Epithelial cell of esophagus (primary cell): ENCODE measurements at places on chromosomes 13 and 19.
A peak's percentile ranks its signal among the peaks of the same experiment; 100 is the strongest.

GRCh38 chr19:30116984-30117555 is 175.0 kb downstream of the URI1 start:
- no peak for DNase-seq

DNA sequence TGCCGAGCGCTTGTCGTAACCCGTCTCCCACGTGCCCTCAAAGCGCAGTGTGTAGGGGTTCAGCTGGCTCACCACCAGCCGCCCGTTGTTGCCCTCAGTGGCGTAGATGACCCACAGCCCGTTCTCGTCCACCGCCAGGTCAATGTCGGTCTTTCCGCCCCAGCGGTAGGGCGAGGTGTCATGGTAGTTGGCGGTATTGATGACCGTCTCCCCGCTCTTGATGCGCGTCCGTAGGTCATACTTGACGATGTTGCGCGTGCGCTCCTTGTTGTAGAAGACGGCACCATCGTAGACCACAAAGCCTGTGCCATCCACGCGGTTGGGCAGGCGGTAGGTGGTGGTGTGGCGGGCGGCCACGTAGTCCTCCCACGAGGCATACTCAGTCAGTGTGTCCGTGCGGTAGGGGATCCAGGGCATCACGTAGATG is 26.5 kb upstream of the ASF1B start:
- DNase-seq: no peak

DNA sequence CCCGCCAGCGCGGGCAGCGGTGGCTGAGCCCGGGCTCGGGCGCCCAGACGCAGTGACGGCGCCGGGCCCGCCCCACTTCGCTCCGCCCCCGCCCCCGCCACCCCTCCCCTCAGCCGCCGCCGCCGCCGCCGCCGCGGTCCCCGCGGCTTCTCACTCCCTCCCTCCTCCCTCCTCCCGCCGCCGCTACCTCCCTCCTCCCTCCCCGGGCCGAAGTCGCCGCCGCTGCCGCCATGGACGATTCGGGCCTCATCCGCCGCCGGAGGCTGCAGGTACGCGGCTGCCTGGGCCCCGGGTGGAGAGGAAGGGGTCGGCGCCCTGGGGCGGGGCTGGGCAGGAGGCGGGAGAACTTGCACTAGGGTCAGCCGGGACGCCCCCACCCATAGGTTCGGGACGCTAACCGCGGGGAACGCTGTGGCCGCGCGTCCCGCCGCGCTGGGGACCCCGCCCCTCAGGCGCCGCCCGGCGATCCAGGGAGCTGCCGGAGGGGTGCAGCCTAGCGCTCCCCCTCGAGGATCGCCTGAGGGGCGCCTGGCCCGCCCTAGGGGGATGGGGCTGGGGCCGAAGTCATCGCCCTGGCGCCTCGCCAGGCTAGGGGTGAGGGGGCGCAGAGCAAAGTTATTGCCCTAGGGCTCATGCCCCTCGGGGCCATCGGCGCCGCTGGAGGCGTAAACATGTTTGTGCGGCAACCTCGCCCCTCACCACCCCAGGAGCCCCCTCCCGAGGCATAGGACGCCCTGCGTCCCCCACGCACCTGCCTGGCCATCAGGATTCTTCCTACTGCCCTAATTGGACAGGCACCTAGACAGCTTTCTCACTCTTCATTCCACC is 427 bp downstream of the RTBDN start:
- DNase-seq: peak; percentile 36

DNA sequence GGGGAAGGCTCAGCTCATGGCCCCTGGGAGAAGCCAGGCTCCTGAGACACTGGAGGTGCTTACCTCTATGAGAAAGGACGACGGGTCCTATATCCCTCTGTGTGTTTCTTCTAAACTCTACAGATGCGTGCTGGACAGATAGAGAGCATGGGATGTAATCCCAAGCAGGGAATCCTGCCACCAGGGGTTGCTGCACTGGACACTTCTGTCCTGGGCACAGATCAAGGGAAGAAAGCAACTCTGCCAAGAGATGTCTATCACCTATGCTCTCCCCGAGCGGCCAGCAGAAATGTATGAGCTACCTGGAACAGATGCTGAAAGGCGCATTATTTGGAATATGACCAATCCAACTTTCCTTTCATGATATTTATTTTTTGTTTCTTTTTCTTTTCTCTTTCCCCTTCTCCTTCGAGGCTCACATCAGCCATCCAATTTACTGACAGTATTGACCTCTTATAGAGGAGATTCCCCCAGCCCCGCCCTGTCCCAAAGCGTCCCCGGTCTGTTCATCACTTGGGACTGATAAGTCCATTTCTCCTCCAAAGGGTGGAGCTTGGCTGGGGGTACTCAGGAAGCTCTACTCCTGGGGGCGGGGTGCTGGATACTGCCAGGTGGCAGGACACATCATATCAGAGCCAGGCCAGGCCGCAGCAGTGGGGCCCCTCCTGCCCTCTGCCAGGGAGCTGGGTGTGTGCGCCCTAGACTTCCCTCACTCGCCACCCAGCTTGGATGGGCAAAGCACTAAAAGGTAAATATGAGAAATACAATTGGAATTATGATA is 34.2 kb downstream of the TSHZ3 start:
- DNase-seq: no peak

DNA sequence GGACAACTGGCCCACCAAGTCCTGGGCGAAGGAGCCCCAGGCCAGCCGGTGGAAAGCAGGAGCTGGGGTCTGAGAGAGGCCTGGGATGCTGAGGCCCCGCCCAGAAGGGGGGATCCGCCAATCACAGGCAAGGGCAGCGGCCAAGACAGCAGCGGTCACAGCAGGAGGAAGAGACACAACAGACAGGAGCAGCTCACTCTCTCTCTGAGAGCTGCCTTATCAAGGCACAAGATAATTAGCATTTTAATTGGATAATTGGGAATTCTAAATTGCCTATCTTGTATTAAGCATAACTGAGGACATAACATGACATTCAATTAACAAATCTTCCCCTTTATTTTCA is 46.2 kb downstream of the CEBPG start:
- no peak for DNase-seq

DNA sequence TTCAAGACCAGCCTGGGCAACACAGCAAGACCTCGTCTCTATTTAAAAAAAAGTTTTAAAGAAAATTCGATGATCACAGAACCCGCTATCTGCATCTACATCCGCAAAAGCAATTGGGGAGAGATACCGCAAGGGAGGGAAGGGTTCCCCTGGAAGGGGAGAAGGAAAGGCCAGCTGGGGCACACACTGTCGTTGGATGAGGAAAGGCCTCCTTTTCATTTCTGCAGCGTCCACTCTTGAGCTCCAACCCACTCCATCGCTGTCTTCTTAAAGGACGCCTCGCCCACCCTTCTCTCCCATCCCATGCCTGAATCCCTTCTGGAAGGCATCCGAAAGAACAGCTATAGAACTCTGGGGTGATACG is 3.2 kb upstream of the PRKCG start:
- DNase-seq: no peak

DNA sequence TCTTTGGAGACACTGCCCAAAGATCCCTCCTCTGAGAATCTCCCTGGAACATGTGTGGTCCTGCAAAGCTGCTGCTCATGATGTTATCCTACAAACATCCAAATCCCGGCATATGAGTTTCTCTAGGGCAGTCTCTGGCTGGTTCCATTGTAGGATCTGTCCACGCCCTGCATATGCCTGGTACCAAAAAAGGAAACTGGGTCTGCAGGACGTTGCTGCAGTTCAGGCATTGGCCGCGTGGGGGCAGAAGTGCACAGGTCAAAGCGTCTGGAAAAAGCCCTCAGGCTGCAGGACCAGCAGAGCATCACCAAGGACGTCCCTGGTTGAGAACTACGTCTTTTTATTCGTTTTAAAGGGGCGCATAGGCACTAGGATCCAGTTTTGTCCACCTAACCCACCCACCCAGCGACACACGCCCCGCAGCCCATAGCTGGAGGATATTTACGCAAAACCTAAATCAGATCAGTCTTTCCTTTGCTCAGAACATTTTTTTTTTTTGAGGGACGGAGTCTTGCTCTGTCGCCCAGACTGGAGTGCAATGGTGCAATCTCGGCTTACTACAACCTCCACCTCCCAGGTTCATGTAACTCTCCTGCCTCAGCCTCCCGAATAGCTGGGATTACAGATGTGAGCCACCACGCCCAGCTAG is 12.9 kb upstream of the ZNF564 start:
- peak; percentile 94 for DNase-seq

DNA sequence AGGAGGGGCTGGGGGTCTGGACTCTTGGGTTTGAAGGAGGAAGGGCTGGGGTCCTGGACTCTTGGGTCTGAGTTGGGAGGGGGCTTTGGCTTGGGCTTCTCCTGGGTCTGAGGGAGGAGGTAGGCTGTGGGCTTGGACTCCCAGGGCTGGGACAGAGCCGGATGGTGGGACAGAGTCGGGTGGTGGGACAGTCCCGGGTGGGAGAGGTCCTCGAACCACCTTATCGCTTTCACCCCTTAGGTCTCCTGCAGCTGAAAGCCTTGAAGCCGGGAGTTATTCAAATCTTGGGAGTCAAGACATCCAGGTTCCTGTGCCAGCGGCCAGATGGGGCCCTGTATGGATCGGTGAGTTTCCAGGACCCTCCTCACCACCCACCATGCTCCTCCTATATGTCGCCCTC is 1.4 kb downstream of the FGF21 start:
- DNase-seq: no peak

DNA sequence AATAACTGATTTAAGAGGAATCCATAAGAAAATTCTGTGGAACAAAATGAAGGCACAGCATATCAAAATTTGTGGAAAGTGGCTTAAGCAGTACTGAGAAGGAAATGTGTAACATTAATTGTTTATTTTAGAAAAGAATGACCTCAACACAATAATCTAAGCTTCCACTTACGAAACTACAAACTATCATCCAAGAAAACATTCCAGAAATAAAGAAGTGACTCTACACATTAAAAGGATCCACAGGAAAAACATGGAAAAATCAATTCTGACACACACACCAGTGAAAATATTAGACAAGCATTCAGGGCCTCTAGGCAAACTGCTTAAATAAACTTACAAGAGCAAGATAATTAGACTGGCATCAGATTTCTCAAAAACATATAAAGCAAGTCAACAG is 14.0 kb downstream of the EXOSC8 start:
- no peak for DNase-seq

DNA sequence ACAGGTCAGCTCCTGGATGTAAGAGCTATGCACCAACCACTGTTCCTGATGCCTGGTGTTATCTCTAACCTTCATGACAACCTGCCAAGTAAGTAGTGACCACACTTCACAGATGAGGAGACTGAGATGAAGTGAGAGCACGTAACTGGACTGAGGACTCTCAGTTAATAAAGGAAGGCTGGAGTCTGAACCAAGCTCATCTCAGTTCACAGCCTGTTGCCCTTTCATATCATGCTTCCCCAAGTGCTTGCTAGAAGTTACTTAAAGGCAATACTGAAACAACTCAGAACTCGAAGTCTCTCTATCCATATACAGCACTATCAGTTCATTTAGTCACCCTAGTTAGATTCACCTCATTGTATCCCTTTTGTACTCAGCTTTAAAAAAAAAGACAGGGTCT is 119.7 kb downstream of the ABCC4 start:
- no peak for DNase-seq

DNA sequence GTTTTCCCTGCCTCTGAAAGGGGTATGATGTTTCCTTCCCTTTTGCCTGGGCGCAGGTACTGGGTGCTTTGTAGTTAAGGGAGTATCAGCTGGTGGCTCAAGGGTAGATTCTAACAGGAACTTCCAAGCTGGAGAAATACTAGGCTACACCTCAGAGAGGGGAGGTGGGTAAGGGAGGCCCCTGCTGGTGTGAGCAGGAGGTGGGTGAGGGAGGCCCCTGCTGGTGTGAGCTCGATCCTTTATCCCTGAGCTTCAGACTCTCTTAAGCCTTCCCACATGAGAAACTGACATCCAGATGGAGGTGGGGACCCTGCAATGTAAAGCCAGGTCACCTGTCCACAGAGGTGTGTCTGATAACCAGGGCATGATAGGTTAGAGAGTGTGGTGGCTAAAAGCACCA is 32.1 kb downstream of the CYP2B6 start:
- DNase-seq: no peak

DNA sequence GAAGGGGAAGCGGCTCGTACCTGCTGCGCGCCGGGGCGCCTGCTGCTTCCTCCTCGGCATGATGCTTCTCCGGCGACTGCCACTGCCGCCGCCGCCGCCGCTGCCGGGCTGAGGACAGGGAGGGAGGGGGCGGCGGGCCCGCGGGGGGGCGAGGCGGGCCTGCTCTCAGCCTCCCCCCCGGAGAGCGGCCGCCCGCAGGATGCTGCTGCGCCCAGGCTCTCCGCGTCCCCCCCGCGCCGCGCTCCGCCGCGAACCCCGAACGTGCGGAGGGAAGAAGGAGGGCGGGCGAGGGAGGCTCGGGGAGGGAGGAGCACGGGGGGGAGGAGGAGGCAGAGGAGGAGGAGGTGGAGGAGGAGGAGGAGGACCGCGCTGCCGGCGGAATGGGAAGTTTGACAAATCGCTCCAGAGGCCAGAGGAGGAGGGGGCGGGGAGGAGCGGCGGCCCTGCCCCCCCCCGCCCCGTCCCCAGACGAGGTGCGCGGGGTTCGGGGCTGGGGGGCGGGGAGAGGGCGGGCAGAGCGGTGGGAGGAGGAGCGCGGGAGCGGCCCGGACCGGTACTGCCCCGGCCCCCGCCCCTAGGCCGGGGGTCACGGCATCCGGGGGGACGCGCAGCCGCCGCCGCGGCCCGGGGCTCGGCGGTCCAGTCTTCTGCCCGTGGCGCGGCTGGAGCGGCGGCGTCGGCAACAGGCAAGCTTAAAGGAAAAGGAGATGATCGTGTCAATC is at the start of gene TSHZ3:
TSHZ3 (minus strand) TSS at position 277 of the 722 bp plus-strand sequence; CDS start at position 60, 217 bp downstream.
- DNase-seq: peak; percentile 82

DNA sequence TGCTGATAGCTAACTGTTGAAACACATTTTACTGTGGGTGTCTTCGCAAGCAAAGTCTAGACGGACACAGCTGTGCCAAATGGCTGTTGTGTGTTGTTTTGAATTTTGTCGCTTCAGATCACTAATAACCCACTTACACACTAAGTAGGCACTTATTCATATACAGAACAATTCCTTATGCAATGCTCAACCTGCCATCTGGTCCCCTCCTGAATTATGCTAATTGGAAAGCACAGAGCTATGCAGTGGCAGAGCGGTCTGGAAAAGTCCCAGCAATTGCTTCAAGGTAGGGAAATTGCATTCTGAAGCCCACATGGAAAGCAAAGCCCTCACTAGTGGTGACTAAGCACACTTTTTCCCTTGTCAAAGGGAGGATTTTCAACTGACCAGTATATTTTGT is 69.9 kb downstream of the C13orf42 start:
- DNase-seq: no peak

GRCh38 chr13:104595511-104595910 is 1529.3 kb upstream of the SLC10A2 start:
- DNase-seq: no peak

DNA sequence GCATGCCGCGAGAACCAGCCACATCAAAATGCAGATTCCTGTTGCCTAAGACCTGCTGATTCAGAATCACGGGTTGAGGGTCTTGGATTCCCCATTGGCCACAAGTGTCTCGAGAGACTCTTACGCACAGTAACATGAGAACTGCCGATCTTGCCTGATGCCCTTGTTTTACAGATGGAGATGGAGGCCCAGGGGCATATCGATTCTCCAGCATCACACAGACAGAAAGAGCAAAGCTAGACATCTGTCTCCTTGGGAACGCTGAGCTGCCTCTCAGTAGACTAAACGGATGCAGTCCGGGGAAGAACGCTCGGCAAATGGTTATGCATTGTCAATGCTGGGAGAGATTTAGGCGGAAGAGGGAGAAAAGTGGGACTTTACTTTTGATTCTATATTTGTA is 5.4 kb downstream of the NLRP12 start:
- DNase-seq: no peak
